ENCODE measurements at places on chromosomes 7 and 10.

DNA sequence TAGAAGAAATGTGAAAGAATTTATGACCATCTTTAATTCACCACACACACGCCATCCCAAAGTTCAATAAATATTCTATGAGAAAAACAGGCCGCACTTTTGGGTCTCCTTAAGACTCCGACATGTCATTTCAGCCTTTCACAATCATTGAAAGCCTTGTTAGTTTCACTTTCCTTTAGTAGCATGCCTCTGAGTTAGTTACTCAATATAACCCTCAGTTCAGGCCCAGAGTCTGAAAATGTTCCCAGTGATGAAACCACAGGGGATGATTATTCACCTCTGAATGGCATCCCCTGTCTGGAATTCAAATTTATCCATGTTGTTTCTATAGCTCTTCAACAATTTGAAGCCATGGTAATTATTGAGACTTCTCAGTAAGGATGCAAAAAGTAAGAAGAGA lies 278.1 kb upstream of the NRP1 start:
- no peak for DNase-seq

DNA sequence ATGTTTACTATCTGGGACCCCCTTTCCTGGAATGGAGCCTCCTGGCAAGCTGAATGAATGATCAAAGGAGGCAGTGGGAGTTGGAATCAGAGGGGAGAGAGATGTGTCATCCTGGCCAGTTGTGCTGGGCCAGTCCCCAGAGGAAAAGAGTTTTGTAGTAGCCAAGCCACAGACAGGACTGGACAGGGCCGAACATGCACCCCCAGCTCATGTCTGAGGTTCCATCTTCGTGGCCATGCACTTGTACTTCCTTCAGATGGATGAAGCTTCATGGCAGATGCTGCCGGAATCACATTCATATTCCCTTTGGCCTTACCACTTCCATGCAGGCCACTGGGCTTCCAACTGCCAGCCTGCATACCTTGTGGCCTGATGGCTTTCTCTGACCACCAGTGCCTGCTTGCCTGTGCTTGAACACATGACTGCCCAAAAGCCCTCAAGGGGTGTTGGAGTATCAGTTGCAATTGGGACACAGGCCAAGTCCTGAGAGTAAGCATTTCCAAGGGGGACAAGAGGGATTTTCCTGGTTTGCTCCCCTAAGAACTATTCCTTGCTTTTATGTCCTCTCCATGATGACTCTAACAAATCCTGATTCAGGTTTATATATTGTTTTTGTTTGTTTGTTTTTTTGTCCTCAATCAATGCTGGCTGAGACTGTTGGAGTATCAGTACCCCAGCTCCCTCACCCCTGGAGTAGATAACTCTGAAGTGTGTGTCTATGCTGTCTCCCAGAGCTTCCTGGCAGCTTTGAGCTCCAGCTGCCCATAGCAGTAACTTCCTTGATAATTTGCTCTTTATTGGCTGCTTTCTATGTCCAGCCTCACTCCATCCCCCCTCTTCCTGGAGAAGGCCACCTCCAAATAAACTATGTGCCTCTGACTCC lies 63.6 kb downstream of the TMEM130 start:
- no peak for DNase-seq

GRCh38 chr10:131198401-131198800 lies 113.1 kb downstream of the TCERG1L start:
- DNase-seq, result no peak

GRCh38 chr10:45440511-45441062 lies 66.6 kb downstream of the ALOX5 start:
- no peak for DNase-seq

DNA sequence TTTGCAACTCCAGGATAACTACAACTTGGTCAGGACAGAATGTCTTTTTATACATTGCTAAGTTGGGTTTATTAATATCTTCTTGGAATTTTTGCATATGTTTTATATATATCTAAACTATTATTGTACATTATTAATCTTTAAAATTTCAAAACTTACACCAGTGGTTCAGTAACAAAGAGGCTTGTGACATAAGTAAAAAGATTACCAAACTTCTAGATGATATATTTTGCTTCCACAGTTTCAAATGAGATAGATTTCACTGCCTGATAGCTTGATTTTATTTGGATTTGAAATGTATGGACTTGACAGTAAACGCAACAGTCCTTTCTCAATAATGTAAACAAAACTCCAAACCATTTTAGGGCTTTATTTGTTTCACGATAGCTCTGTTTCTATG lies 701.2 kb upstream of the IGFBP3 start:
- no peak for DNase-seq

- DNase-seq, result no peak
Measured at GRCh38 chr10:88920986-88921593, 31.5 kb downstream of the ACTA2 start.

DNA sequence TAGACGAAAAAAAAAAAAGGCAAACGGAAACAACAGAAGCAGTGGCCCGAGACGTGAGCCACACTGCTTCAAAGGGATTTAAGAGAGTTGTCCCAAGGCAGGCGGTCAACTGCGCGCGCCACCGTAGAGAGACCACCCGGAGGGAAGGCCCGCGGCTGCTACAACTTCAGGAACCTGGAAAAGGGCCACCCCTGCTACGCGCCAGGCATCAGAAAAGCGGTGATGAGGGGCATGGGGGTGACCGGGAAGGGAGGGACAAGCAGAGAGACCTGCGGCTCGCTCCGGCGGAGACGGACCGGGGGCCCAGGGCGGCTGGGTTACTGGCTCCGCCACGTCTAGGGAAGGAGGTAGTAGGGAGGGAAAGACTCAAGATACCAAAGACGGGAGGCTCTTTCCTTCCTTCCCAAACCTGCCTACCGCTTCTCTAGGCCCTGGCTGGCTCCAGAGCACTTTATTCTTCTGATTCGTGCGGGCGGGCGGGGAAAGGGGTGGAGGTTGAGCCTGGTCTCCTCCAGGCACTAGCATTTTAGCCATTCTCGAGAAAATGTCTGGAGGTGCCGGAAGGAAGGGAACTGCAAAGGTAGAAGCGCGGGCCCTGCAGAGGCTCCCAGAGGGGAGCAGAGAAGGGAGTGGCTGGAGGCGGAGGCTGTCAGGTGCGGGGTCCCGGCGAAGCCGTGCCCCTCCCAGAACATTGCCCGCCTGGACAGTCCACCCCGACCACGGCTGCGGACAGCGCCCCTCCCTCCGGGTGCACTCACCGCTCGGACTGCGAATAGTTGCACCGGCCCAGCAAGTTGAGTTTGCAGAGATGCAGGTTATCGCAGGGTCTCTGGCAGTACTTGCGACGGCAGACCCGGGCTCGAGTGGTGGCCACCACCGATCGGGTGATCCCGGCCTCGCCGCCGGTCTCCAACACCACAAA lies 993 bp downstream of the ZC3HAV1 start:
- no peak for DNase-seq

- DNase-seq, result no peak
Measured at GRCh38 chr10:110965216-110965615, 45.8 kb downstream of the SHOC2 start.

GRCh38 chr10:102657984-102658724 lies 13.9 kb downstream of the TRIM8 start:
- no peak for DNase-seq

GRCh38 chr7:99102809-99103690 lies 40.9 kb downstream of the SMURF1 start:
- no peak for DNase-seq

GRCh38 chr10:80685355-80685754 lies 147.7 kb downstream of the SH2D4B start:
- DNase-seq, result no peak

DNA sequence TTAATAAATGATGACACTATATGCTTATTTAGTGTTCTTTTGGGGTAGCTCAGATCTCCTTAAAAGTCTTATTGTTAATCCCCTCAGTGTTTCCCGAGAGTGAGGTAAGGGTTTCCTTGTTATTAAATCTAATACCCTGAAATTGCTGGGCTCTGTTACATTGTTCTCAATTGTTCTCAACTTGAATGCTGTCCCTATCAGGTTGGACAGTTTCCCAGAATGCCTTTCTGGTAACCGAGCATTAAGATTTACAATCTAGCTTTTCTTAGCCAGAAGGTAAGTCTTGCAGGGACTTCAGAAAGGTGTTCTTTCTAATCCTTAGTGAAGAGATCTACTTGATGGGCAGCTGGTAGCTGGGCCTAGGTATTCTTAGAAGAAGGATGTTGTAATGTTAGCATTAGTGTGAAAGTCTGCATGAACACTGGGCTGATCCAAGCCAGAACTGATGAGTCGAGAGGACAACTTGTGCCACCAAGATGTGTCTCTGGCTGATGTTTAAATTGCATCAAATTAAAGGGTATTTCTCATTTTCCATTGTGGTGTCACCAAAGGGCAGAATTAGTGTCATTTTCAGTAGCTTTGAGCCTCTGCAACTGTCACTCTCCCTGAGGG lies 89.9 kb downstream of the SND1 start:
- DNase-seq, result no peak

GRCh38 chr10:806451-807162 lies 117.1 kb upstream of the DIP2C start:
- DNase-seq, result no peak

GRCh38 chr7:65233409-65234034 lies 140.1 kb upstream of the ZNF92 start:
- DNase-seq, result no peak

GRCh38 chr10:60417024-60417423 lies 27.3 kb upstream of the ANK3 start:
- DNase-seq, result no peak

DNA sequence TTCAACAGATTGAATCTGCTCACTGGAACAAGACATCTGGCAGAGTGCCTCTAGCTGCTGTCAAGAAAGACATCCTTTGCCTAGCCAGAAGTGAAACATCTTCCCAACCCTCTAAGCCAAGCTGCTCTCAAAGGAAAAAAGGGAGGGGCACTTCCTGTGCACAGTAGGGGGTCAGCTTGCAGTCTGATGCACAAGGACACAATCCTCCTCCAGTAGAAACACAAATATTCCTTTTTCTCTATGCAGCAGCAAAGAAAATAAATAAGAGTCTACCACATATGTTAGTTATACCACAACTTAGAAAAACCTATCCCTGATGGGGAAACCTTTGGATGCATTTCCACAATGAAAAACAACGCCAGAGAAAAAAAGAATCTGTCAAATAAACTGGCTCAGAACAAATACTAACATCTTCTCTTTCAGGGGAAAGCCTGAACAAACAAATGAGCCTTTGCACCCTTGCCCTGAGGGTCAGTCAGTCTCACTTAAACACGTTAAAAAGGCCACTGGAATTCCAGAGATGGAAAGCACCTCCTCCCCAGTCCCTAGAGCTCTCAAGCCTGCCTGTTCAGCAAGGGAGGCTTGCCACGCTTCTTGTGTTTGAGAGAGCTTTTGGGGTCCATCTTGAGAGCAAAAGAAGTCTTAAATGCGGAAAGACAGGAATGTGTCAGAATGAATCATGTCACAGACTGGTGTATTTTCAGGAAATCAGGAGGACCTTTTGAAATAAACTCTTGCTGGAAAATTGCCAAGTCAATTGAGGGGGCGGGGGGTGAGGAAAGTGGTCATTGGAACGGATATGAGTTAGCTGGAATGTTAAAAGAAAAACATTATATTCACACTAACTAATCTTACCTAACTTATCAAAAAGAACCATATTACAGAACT lies 7.5 kb downstream of the LAMB1 start:
- no peak for DNase-seq

DNA sequence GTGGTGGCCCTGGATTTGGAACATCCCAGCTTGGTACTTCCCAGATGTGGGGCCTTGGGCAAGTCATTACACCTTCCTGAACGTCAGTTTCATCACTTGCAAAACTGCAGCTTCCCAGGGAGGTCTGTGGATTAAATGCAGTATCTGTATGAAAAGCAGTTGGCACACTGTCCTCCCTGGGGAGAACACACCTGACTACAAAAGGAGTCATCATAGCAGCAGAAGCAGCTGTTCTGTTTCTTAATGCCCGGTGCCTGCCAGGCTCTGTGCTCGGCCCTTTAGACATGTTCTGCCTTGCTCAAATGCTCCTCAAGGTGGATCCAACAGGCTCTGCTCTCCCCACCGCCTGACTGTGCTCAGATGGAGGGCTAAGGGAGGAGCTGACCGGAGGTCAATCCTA lies 31.0 kb downstream of the CDCA7L start:
- no peak for DNase-seq

DNA sequence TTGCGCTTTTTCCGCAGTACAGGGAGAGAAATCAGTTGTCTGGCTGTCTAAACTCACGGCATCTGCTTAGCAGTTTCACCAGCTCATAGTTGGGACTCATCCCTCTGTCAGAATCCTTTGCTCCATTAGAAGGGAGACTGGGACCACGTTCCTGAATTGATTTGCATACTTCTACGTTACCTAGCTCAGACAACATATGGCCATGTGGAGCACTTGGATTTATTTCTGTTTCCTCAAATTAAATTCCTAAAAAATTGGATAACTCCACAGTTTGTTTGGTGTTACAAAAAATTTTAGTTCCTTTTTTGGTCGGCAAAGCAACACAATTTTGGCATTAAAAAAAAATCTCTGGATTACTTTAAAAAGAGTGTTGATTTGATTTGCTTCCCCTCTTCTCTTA lies 614.0 kb downstream of the AUTS2 start:
- no peak for DNase-seq

GRCh38 chr7:24769851-24770250 lies 12.6 kb upstream of the GSDME start:
- DNase-seq, result no peak

DNA sequence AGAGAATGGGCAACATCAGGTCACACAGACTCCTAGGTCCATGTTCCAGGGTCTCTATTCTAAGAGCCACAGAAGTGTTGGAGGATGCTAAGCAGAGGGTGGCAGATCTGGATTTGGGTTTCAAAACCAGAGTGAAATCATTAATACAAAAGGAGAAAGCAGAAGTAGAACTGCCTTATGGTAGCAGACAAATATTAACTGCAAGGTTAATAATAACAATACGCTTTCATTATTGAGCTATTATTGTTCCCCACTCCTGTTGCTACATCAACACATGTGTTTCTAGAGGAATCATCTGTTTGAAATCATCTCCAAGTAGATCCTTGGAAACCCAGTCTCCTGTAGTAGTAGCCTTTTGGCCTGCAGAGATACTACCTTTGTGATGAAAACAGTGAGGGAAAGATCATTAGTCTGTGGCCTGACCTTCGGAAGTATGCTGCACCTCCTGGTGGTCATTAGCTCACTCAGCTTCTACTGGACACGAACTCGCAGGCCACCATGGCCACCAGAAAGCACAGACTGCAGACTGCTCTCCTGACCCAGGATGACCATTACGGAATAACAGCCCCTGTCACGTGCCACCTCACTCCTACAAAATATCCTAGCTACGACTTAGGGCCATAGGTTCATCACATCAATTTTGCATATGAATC lies 84.6 kb downstream of the XPNPEP1 start:
- no peak for DNase-seq
